ENCODE measurements at places on chromosomes 2 and 18.

- DNase-seq = no peak
These were observed 104.2 kb downstream of the LRP2 start for GRCh38 chr2:169258045-169258601.

DNA sequence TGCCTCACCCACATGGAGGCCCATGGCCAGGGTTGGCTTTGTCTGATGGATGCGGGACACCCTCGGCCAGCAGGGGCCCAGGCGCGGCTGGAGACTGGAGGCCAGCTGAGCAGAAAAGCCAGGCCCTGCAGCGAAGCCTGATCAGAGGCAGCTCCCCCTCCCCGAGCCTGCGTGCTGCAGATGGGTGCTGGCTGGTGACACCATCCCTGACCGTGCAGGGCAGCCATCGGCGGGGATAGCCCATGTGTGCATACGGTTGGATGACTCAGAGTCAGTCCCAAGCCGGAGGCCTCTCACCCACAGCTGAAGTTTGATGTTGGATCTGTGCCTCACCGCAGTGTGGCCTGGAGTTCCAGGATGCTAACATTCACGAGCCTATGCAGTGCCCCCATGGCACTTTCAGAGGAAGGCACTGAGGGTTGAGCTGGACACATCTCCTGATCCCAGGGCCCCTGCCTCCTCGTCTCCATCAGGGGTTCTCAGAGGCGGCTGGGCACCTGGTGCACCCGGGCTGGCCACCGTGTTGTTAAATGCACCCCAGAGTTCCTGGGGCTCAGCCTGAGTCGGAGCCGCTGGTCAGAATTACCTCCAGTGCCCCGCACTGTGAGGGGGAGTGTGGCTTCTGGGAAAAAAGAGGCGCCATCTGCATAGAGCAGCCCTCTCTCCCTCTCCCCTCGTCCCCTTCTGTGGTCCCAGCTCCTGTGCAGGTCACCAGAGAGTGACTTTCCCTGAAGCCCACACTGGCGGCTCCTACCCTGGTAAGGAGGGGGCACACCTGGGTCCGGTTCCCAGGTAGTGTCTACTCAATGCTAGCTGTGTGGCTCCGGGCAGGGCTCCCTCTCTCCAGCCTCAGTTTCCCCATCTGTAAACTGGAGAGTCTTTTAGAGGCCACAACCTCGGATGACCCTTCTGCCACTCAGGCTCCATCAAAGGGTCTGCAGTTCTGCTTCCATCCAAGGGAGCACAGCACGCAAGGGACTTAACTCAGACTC is 19.4 kb upstream of the KIF1A start:
- DNase-seq = no peak

GRCh38 chr2:85248773-85249509 is 78.8 kb downstream of the TGOLN2 start:
- peak; percentile 15 for DNase-seq

- DNase-seq = no peak
These were observed 126.6 kb downstream of the TMEM131 start for GRCh38 chr2:97868986-97869721.

DNA sequence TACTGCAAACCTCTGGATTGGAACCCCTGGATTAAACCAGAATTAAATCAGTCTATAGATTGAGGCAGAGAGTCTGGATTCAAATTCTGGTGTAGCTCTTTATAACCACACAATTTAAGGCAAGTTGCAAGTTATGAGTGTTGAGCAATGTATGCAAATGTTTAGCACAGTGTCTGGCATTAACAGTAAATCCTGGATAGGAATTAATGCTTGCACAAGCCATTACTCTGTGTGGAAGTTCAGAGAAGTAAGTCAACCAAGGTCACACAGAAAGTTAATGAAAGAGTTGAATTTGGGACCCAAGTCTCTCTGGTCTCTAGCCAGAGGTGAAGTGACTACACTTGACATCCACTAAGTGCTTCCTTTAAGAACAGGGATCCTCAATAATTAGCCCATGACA is 2.0 kb upstream of the MARCO start:
- no peak for DNase-seq

DNA sequence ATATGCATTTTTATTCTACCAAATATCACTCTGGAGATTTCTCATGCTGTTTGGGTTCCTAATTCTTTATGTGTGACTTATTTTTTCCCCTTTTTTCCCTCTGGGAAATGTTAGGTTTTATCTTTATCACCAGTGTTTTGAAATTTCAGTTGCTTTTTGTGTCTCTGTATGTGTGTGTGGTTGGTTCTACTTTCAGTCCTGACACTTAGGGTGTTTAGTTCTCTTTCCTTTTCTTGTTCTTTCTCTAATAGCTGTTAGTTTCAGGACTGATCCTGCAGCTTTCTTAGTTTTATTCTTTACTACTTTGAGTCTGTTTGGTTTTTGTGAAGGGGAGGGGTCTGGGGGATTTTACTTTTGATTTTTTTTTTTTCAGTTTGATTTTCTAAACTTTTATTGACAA is 23.1 kb downstream of the PPM1B start:
- DNase-seq = no peak

GRCh38 chr2:154470376-154470775 is 228.1 kb upstream of the KCNJ3 start:
- no peak for DNase-seq

DNA sequence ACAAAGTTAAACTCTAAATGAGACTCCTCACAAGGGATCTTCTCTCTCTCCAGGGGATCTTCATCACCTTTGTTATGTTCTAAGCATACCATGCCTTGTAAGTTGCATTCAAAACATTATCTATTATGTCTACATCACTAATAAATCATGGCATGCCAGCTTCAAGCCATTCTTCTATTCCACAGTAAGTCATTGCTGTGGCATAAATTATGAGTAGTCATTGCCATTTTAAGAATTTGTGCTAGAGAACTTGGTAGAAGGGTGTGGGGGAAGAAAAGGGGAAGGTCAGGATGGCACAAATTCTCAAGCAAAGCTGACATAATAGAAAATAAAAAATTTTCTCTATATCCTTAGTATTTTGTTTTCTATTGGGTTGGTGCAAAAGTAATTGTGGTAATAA is 33.5 kb downstream of the BARD1 start:
- DNase-seq = no peak

DNA sequence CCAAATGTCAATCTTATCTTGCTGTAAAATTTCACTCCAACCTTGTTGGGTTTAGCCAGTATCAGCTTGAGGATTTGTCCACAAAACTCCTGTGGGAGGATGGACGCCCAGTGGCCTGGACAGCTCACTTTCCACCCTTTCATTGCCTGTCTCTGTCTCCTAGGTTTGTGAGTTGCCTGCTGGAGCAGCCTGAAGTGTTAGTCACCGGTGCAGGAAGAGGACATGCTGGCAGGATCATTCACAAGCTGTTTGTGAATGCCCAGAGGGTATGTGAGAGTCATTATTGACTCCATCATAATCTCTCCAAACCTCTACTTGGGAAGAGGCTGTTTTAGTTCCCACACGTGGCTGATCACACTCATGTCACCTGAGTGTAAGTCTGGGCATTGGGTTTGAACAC is 112.3 kb downstream of the RAB3GAP1 start:
- no peak for DNase-seq

DNA sequence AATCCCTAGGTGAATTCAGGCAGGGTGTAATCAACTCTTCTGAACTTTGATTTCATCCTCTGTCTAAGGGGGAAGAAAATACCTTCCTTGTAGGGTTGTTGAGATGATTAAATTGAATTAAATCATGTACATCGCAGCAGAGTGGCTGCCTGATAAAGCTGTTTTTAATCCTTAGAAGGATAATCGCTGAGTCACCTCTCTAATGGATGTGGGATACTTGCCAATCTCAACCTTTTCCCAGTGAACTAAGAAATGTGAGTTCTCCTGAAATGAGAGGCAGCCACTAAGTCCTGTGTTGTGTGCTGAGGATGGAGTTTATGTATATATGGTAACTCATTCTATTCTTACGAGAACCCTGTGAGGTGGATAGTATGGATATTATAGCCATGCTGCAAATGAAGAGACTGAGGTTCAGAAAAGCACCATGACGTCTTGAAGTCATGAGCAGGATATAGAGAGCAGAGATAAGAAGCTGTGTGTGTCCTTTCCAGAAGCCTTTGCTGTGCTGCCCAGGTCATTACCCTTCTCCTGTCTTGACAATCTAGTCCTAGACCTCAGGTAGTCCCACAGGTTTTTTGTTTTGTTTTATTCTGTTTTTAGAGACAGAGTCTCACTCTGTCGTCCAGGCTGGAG is 93.3 kb downstream of the HNRNPLL start:
- no peak for DNase-seq

DNA sequence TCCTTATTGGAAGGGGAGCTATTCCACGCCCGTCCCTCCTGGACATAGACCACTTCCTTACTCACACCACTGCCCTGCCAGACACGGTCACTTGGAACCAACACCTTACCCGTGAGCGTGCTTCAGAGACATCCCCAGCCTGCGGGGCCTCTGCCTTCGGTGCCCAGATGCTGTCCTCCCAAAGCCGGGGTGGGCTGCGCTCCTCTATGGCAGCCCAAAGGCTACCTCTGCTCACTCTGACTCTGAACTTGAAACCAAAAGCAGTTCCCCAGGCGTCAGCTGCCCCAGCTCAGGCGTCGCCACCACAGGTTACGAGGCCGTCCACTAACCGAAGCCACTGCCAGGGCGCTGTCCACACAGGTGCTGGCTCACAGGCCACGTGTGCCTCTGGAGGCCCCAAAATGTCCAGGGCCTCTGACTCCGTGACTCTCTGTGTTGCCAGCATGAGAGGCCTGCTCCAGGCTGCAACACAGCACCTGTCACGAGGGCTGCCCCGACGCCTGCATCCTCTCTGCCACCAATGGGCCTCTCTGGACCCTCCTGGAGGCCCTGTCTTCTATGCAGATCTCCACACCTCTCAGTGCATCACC is 23.8 kb downstream of the HDAC4 start:
- no peak for DNase-seq

DNA sequence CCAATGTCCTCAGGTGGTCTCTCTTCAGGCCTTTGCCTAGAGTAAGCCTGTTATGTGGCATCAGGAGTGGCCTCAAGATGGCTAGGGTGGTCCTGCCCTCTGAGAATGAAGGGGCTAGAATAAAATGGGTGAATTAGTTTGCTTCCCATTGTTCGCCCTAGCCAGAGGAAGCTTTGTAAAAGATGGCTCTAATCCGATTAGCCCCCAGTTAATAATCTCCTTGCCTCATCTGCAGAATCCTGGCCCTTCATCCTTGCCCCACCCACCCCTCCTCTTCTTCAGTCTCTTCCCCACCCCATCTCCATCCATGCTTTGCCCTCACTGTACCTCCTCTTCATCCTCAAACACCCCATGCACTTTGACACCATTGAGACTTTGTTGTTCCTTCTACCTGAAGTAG is 57.4 kb upstream of the LGALSL start:
- no peak for DNase-seq

GRCh38 chr2:41965909-41966295 is 81.9 kb upstream of the PKDCC start:
- DNase-seq = no peak

GRCh38 chr2:100577777-100578176 is 15.0 kb downstream of the PDCL3 start:
- DNase-seq = no peak

- DNase-seq = no peak
These were observed 69.0 kb downstream of the IL1R2 start for GRCh38 chr2:102060792-102061191.

GRCh38 chr2:233386382-233387041 is 32.2 kb downstream of the DGKD start:
- no peak for DNase-seq

- no peak for DNase-seq
These were observed 5.7 kb downstream of the SCN3A start for GRCh38 chr2:165198181-165198580.

GRCh38 chr2:240387669-240388358 is 47.6 kb upstream of the GPC1 start:
- DNase-seq = no peak

DNA sequence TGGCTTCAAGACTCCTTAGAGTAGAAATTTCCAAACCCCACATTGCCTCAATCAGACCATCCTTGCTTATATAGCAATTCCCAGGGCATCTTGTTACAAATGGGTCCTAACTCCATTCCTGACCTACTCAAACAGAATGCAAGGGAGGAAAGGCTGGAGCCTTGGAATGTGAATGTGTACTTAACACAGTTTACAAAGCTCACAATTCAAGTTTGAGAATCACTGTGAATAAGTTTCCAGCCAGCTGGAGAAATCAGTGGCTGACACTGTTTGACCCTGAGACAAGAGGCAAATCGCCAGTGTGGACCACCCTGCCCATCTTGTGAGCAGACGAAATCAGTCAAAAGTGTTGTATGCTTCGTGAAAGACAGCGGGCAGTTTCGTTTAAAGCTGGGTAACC is 65.5 kb downstream of the SOWAHC start:
- DNase-seq = no peak

GRCh38 chr2:54687595-54688152 is 35.8 kb upstream of the EML6 start:
- no peak for DNase-seq

DNA sequence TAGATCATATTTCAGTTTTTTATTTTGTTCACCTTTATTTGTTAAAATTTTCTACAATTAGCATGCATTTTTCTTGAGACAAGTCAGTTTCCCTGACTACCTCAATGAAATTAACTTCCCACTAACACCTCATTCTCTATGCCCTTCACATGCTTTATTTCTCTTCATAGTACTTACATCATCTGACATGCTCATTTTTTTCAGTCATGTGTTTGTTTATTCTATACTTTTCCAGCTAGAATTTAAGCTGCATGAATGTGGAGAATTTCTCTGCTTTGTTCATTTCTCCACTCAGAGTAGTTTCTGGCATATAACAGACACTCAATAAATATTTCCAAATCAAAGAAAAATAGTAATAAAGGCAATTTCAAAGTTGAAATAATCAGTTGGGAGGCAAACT is 78.9 kb upstream of the SCN7A start:
- DNase-seq = no peak

Data from NCI-H1417 (cell line).